HCT116 (cell line): ENCODE measurements at places on chromosomes 2 and 18.

- DNase-seq, result no peak
Measured at GRCh38 chr18:46629361-46629760, 27.7 kb downstream of the LOXHD1 start.

- DNase-seq, result peak; percentile 72
Measured at GRCh38 chr2:28821295-28821958, 10.8 kb downstream of the SPDYA start.

- no peak for DNase-seq
Measured at GRCh38 chr2:62334009-62334408, 138.1 kb downstream of the B3GNT2 start.

DNA sequence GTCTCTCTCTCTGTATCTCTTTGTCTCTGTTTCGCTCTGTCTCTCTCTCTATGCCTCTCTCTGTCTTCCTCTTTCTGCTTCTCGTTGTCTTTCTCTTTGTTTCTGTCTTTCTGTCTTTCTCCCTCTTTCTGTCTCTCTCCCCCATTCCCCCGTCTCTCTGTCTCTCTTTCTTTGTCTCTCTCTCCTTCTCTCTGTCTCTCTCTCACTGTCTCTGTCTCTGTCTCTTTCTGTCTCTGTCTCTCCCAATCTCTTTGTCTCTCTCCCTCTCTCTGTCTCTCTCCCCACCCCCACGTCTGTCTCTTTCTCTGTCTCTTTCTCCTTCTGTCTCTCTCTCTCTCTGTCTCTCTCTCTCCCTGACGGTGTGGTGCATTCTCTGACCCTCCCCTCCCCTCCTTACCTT lies 71.9 kb upstream of the ZNF516 start:
- no peak for DNase-seq

GRCh38 chr2:63791387-63791786 lies 50.3 kb upstream of the UGP2 start:
- DNase-seq, result no peak

DNA sequence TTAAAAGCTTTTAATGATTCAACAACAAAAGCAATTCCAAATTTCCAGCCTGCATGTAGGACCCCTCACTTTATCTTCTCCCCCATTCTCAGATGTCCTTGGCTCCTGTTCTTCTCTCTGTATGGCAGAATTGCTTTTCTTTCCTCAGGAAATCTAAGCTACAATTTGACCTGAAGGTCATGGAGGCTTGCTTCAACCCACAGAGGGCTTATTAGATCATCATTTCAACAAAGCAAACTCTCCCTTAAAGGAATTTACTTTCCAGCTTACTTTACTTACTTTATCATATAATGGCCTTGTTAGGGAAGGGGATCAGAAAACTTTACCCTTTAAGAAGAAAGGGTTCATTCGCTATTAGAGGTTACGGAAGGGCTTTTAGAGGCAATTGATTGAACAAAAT lies 211.5 kb downstream of the RAD51AP2 start:
- DNase-seq, result no peak

GRCh38 chr2:68216454-68217310 lies 35.6 kb downstream of the PPP3R1 start:
- DNase-seq, result no peak

DNA sequence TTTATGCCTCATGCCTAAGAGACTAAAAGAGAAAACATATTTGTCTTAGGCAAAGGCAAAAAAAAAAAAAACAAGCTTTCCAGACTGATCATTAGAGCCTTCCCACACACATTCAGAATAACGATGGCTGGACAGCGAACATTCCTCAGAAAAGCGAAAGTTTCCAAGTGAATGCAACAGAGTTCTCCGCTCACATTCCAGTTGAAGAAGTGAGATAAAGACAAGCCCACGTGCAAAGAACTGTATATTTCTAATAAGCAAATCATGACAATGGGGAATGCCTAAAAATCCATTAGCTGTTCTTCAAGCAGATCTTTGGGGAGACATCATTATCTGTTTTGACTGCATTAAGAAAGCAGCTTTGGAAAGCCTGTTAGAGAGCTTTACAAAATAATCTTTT lies 347.9 kb downstream of the METTL4 start:
- DNase-seq, result no peak

GRCh38 chr2:127015106-127015910 lies 91.6 kb downstream of the BIN1 start:
- no peak for DNase-seq

DNA sequence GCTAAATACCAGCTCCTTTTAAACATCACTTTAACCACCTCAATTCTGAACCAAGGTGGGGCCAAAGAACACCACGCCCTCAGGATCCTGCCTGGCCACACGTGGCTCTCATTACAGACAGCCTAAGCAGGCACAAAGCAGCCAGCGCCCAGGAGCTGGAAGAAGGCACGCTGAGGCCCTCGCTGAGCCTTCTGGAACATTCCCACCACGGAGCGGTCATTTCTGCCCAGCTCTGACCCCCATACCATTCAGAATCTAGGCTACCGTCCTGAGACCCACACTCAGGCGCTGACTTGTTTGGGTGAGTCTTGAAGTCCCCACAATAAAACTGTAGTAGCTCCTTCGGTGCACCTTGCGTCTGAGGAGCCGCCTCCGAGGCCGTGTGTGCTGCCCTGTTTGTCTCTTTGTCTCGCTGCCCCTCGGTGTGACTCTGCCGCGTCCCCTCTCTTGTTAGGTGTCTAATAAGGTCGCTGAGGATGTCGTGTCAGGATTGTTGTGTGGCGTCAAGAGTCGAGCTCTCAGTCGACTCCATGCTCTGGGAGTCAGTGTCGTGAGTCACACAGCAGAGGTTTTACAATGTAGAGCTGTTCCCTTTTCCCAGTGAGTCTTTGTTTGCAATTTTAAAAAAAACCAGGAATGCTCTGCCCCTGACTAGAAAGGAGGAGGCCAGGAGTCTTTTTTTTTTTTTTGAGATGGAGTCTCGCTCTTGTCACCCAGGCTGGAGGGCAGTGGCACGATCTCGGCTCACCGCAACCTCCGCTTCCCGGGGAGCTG lies 242.4 kb downstream of the KLHL29 start:
- DNase-seq, result no peak

GRCh38 chr2:39128919-39129391 lies 8.1 kb upstream of the SOS1 start:
- no peak for DNase-seq

DNA sequence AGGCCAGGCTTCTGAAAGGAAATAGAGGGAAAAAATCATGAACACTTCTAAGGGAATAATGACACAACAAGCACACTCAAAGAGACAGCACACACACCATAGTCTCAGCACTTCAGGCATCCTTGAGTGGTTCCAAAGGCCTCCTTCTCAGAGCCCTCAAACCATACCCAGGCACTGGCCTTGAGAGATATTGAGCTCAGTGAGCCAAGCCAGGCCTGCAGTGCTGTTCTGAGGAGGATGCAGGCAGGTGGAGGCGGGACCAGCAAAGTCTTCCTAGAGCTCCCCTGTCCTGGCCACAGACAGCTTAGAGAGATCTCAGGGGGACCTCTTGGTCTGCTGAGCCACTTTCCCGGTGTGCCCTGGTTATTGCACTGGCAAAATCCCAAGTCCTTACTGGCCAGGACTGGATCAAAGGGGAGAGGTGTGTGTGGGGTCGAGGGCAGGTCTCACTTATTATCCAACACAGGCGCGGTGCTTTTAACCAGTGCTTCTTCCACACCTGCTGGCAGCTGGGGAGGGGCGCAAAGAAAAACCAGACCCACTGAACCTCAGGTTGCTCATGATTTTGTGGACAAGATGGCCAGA lies 86.8 kb upstream of the HAAO start:
- no peak for DNase-seq

DNA sequence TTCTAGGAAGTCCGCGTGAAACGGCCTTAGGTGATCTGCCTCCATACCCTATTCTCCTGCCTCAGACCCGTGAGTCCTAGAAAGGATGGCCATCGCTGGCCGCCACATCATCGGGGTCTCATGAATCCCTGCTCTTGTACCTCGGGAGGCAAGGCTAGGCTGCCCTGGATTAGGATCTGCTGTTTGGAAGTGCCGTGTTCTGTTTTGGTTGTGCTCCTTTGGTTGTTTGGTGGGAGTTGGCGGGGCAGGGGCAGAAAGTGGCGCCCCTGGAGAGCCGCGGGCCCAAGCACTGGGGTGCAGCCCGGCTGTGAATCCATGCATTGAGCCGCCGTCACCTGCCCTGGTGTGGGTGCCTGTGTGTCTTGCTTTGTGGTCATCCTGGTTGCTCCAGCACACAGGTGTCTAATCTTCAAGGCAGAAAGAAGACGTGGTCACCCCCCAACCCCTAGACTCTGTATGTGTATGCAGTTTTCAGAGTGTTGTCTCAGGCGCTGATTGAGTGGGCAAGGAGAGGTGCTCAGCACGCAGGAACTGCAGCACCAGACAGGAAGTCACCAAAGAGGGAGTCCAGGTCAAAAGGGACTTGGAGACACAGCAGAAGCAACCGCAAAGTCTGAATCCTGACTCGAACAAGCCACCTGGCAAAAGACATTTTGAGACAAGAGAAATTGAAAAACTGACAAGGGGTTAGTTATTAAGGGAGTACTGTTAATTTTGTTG lies 80.0 kb upstream of the LDLRAD4 start:
- DNase-seq, result no peak

DNA sequence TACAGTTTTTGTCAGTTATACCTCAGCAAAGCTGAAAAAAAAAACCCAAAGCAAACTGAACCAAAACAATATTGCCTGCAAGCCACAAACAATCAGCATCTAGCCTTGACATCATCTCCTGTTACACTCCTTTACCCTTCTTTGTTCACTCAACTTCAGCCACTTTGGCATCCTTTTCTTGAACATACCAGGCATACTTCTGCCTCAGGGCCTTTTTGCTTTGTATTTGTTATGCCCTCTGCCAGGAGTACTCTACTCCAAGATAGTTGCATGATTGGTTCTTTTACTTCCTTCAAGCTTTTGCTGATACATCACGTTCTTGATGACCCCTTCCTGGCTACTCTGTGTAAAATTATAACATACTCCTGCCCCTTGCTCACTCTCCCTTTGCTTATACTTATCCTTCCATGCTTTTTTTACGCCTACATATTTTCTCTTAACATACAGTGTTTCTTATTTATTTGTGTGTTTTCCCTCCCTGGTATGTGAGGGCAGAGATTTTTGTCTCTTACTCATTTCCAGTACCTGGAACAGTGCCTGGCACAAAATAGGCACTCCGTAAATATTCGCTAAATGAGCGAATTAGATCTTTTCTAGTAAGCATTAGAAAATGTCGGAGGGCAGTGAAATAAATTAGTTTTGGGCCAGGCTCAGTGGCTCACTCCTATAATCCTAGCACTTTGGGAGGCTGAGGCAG lies 12.7 kb downstream of the ABI2 start:
- DNase-seq, result no peak

DNA sequence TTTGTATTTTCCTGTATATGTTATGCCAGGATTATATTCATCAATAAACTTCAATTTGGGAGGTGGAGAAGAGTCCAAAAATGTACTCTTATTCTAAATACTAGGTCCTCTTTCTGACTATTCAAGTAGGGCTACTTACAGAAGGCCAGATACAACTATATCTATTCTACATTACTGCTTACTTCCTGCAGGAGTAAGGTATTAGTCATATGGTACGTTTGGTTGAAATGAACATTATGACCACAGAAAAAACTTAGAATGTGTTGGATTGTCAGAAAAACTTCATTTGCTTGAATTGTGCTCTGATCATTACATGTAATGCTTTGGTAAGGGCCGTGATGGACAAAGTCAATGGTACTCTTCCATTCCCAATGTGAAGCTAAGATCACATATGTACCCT lies 35.0 kb downstream of the STAT4 start:
- DNase-seq, result no peak

DNA sequence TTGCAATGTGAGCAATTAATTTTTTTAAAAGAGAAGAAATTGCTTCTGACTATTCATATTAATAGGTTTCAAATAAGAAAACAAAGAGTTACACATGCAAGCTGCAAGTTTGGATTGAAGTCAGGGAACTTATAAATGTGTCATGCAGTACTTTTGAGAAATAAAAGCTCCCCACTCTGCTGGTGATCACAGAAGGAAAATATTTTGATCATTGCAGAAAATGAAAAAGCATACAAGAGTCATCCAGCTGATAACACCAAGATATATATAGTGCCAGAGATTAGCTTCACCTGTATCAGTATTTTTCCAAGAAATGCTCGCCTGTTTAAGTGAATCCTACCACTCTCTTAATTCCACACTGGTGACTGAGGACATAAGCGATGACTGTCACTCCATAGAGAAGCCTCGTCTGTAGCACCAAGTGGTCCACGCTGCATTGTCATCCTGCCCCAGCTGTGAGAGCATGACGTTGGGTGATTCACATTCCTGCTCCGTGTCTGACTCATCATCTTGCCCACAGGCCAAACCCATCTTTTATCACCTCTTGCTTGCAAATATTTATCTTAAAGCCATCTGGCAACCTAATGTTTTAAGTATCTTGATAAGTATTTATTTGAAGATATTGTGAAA lies 178.0 kb downstream of the ASXL3 start:
- DNase-seq, result no peak

GRCh38 chr2:49832555-49832954 lies 678.2 kb upstream of the FSHR start:
- no peak for DNase-seq

DNA sequence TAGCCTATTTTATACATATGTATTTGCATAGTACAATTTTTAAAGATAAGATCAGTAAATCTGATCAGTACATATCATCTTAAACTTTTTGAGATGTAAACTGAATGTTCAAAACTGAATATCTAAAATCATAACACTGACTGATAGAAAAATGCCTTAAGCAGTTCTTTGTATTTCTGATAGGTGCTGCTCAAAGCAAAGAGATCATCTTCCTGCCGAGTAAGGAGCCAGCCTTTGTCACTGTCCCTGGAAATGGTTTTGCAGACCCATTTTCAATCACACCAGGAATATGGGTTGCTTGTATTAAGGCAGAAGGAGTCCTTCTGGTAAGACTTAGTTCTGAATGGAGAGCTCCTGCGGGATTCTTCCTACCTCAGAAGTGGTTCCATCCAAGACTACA lies 135.0 kb downstream of the LAMA3 start:
- no peak for DNase-seq

DNA sequence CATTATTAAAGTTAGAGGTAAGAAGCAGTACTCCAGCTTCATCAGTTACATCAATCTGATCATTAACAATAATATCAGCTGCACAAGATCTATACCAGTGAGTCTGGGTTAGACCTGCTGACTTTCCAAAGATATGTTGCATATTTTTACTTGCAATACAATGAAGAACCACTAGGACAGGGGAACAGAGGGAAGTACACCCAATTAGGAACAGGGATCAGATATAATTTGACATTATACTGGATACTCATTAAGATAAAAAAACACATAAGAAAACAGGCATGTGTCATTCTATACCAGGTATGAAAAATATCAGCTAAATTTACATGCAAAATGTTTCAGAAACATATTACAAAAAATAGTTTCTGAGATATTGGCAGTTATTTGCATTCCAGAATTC lies 995.1 kb upstream of the DDX18 start:
- no peak for DNase-seq

DNA sequence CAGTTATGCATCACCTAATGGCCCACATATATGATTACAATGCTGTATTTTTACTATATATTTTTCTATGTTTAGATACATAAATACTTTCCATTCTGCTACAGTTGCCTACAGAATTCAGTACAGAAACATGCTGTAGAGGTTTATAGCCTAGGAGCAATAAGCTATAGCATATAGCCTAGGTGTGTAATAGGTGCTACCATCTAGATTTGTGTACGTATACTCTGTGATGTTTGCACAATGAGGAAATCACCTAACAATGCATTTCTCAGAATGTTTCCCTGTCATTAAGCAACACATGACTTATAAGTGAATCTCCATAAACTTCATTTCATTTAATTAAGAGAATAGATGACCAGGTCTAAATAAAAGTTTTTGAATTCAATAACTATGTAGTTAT lies 43.5 kb downstream of the SLC38A11 start:
- no peak for DNase-seq

- DNase-seq, result no peak
Measured at GRCh38 chr2:188726626-188727247, 247.4 kb upstream of the COL3A1 start.
